ENCODE measurements at places on chromosomes 12 and 14.

DNA sequence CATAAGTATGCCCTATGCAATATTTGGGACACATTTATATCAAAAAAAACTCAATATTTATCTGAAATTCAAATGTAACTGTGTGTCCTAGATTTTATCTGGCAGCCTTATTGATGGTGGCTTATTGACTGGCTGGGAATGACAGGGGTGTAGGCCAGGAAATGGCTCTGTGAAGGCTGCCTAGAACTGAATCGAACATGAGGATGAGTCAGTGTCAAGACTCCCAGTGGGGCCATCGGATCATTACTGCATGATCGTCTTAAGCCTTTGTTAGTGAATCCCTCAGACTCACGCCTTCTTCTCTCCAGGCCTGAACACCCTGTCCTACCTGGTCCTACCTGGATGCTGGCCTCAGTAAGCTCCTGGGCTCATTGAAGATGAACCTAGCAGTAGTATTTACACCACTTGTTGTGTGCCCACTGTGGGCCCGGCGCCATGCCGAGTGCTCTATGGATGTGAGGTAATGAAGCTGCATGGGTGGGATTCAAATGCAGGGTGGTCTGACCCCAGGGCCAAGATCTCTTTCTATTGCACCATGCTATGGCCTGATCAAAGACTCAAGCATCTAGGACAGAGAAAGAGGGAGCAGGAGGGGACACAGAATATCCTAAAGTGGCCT is 21.0 kb upstream of the FAIM2 start:
- DNase-seq: no peak

DNA sequence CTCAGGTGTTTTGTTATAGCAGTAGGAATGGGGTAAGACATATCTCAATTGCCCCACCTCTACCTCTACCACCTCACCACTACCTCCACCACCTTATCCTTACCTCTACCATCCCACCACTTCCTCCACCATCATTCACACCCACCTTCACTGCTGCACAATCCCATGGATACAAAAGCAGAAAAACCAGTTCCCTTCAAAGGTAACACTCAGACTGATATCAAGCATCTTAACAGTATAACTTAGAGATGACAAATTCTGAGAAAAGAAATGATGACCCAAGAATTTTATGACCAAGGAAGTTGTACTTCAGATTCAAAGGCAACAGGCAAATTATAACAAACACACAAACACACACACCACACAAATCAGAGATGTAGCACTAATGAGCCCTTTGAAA is 189.4 kb downstream of the NUAK1 start:
- no peak for DNase-seq

DNA sequence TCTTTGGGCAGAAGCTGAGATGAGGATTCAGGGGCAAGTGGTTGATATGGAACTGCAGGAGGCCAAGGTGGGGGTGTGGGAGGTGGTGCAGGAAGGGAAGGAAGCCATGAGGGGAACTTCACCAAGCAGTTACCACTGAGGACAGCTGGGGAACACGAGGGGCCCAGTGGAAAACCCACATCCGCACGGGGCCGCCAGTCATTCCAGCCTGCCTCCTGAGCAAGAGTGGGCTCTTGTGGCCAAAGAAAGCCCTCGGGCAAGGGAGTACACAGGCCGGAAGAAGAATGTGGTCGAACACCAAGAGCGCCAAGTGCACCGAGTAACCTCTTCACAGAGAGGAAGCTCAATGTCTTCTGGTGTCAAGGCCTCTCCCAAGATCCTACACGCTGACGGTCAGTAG is 252.2 kb upstream of the FOXN3 start:
- no peak for DNase-seq

- DNase-seq: no peak
Observed at GRCh38 chr12:24911271-24911791, 37.6 kb downstream of the BCAT1 start.

- DNase-seq: no peak
Observed at GRCh38 chr14:68243450-68244010, 424.0 kb downstream of the RAD51B start.

- DNase-seq: no peak
Observed at GRCh38 chr14:68630081-68630571, 162.7 kb downstream of the ZFP36L1 start.

DNA sequence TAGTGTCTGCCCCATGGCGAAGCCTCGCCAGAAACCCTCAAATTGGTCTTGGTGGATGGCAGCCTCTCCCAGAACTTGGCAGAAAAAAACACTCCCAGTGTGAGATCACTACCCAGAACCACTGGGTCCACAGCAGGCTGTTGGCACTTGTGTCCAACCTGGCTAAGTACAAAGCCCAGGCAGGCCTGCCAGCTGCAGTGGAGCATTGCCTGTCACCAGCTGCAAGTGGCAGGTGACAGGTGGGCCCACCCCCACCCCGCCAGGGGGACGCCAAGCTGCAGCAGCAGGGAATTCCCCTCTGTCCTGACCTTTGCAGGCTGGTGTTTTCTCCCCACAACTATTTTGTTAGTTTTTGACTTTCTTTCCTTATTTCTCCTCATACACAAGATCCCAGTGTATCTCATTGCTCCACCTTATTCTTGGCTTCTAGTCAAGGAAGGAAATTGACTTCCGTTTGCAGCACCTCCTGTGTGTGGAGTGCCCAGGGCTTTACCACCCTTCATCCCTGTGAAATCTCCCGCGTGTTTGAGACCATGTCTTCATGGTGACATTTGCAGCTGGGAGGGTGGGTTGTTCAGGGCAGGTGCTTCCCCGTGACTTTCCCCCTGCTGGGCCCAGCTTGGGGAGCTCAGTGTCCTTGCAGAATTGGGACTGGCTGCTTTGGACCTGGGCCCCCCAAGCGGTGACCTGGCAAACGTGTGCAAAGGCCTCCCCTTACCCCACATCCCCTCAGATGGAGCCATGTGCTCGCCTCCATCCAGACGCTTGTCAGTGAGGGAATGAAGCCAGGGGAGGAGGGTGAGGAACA is 73.8 kb upstream of the RIN3 start:
- no peak for DNase-seq

DNA sequence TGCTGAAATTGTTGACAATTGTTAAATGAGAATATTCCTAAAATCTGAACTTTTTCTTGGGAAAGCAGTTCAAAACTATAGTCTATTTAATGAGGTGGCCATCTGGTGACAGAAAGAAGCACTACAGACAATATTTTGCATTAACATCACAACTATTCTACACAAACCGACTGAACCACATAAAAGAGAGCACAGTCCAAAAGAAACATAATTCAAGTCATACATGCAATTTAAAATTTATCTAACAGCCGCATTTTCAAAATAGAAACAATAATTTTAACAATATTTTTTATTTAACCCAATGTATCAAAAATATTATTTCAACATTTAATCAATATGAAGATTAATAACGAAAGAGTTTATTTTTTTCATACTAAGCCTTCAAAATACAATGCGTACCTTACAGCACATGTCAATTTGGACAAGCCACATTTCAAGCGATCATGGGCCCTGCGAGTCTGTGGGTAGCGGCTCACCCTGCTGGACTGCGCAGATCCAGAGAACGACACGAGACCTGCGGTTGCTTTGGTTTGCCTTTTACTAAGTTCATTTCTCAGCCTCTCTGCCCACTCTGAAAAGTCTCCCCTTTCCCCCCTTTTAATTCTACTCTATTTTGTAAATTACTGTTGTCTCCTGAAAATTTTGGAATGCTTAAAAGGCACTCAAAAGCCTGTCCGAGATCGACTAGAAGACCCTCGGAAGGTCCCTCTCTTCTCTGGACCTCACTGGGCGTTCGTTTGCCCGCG is 947 bp upstream of the LRRC9 start:
- no peak for DNase-seq

GRCh38 chr14:65239938-65240296 is 137.6 kb upstream of the MAX start:
- DNase-seq: no peak

- no peak for DNase-seq
Observed at GRCh38 chr12:126156806-126157574, 1091.8 kb downstream of the AACS start.

- no peak for DNase-seq
Observed at GRCh38 chr12:22459838-22460490, 84.4 kb downstream of the C2CD5 start.

GRCh38 chr12:95262808-95263207 is 45.2 kb downstream of the VEZT start:
- no peak for DNase-seq

DNA sequence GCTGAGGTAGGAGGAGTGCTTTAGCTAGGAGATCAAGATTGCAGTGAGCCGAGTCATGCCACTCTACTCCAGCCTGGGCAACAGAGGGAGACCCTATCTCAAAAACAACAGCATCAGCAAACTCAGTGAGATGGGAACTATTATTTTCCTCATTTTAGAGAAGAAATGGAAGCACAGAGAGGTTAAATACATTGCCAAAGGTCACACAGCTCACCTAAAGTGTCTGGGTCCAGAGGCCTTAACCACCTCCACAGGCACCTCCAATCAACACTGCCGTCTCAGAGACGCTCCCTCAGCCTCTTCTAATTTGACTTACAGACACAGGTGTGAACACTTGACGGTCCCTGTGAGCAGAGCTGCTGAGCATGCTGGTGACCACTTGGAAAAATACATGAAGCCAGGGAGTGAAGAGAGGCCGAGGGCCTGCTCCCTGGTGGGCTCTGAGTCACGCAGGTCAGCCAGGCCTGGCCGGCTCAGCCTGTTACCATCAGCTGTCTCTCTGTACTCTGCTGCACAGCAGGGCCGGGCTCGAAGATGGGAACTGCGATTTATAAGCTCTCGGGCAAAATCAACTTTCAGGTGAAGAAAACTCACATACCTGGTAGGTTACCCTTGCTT is 77.5 kb upstream of the RASSF3 start:
- no peak for DNase-seq

GRCh38 chr12:45729233-45730083 is at the start of gene ARID2:
ARID2 (plus strand) TSS chr12:45729706; CDS start chr12:45729837, 131 bp downstream.
- no peak for DNase-seq

GRCh38 chr14:76754586-76754985 is 6.7 kb upstream of the VASH1 start:
- no peak for DNase-seq

Data from cortex of kidney (tissue), 1 donor.